ENCODE measurements at places on chromosomes 1 and 21. TPM values are rescaled to one million over a fixed set of nuclear protein-coding genes. Genes with fewer than 3 reads are reported as not detected.

DNA sequence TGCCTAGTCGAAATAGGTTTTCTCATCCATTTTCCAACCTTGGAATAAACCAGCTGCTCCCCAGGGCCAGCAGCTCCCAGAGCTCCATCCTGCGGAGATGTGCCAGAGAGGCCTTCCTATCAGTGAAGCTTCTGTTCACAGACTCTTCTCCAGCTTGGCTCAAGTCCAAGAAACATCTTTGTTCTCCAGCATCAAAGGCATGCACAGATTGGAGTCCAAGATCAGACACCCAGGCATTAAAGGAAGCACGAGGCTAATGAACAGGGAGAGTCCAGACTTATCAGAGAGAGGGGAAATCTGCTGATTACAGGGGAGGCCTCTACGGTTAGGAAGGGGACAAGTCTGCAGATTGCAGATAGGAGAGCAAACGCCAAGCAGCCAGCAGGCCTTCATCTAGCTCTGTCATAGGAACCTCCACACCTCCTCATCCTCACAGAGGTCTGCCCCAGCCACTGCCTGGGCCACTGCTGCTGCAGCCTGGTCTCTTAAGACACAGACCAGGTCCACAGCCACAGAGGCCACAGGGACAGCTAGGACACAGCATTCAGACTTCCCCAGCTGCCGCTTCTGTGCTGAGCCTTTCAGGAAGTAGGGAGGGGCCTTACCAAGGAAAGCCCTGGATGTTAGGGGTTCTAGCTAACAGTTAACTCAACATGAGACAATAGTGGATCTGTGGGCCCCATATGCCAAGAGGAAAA is 3.4 kb downstream of the PRR9 start:
- no peaks in the 10 kb centered on the region for H3K4me1 ChIP-seq
- H3K36me3 ChIP-seq: no peaks in the 10 kb centered on the region
- no peak overlapping the region for H3K27ac ChIP-seq
- H3K4me3 ChIP-seq: no peak overlapping the region
- DNase-seq: no peak
- H3K27me3 ChIP-seq: no peaks in the 10 kb centered on the region

DNA sequence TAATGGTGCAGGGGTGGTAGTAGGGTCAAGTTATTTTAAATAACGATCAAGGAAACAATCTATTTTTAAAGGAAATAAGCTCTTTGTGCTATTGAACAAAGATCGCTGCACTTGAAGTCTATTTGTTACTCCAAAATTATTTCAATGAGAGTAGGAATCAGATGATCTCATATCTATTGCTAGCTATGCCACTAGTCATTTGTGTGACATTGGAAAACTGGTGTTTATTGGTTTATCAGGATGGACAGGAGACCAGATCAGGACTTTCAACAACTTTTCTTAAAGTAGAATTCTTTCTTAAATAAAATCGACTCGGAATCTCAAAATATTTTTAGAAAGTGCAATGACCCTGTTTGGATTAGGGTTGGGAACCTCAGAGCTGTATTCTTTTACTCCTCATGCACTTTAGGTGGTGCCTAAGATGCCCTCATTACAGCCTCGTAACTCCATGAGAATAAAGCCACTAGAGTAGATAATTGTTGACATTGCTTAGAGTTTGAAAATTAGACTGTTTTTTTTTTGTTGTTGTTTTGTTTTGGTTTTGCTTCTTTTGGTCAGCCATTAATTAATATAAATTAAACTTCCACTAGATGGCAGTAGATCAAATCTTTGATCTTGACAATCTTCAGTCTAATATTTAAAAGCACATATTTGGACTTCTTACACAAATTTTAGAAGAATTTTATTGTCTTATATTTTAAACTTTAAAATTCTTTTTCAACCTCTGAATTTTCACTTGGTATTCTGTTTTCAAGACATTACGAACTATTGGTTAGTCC is 352.4 kb downstream of the USP25 start:
- no peaks in the 10 kb centered on the region for H3K36me3 ChIP-seq
- H3K27me3 ChIP-seq: no peaks in the 10 kb centered on the region
- H3K4me1 ChIP-seq: no peaks in the 10 kb centered on the region
- no peak for DNase-seq
- no peak overlapping the region for H3K4me3 ChIP-seq

GRCh38 chr1:212955961-212956620 is 5.8 kb downstream of the VASH2 start:
- H3K27ac ChIP-seq: no peak overlapping the region
- no peak for DNase-seq
- no peak overlapping the region for H3K4me3 ChIP-seq

DNA sequence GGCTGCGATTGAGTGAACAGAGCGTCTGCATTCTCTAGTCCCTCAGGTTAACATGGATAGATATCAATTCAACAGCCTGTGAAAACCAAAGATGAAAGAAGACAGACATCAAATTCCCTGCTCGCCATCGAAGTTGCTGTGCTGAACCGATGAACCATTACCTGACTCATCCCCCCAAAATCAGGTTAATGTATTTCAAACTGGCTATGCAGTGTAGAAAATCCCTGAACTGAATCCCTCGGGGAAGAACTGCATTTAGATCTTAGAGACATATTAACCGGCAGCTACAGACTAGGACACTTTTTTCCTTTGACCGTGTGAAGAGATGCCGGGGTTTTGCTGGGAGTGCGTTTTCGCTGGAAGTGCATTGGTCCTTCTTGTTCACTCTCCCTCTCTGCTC is 213.2 kb upstream of the KIAA0040 start:
- H3K4me3 ChIP-seq: no peak overlapping the region
- H3K36me3 ChIP-seq: no peaks in the 10 kb centered on the region
- peaks cover 4% of the 10 kb centered on the region for H3K4me1 ChIP-seq
- no peak overlapping the region for H3K27ac ChIP-seq

DNA sequence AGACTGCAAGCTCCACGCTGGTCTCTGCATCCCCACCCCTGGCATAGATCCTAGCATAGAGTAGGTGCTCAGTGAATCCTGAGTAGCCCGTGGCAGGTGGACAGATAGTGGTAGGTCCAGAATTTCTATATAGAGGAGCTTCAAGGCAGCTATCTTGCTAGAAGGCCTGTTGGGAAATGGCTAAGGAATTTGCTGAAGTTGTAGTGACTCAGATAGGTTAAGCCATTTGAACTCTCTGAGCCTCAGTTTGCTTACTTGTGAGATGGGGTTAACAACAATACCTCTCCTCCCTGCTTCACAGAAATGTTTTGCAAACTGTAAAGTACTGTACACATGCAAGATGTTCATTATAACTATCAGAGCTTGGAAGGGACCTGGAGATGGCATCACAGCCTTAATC is 23.4 kb upstream of the EPHB2 start:
- DNase-seq: no peak
- H3K4me3 ChIP-seq: no peak overlapping the region
- no peaks in the 10 kb centered on the region for H3K36me3 ChIP-seq
- peaks cover 7% of the 10 kb centered on the region for H3K4me1 ChIP-seq

- peaks cover 29% of the 10 kb centered on the region for H3K4me1 ChIP-seq
- no peak overlapping the region for H3K4me3 ChIP-seq
- H3K27ac ChIP-seq: peak overlapping the region; percentile 35
Measured at GRCh38 chr1:55931081-55931940, 648.1 kb downstream of the PLPP3 start.

TRIM67 gene
- total RNA-seq: under 0.01 TPM

DNA sequence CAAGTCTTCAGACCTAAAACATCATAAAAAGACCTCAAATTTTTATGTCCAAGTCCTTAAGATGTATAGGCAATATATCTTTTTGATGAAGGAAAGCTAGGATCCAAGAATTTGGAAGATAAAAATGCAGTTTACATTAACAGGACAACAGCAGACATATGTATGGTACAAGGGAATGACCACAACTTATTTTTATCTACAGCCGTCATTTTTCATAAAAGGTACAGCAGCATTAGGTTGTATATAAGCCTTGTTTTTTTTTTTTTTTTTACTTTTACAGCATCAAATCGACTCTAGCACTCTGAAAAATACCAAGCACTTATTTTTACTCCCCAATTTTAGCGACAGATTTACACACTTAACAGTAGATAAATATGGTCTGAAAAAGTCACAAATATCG is 1.3 kb downstream of the SRSF10 start:
- H3K4me3 ChIP-seq: peak overlapping the region; percentile 92
- H3K4me1 ChIP-seq: peaks cover 54% of the 10 kb centered on the region
- H3K27ac ChIP-seq: peak overlapping the region; percentile 23
- no peak for DNase-seq
- peaks cover 2% of the 10 kb centered on the region for H3K36me3 ChIP-seq

DNA sequence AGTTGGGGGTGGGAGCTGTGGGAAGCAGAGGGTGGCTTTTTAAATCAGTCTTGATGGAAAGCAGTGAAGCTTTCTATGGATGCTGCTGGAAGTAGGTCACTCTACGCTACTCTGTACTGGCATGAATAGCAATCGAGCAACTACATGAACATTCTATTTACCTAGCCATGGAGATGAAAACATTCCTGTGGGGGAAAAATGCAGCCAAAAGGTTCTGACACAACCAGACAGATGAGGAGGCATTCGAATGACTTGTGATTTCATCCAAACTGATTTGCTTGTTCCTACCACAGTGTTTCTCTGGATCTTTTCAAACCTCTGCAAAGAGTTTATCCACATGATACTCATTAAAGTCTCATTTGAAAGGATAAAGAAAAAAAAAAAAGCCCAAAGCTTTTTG is 95.0 kb downstream of the ASTN1 start:
- DNase-seq: no peak
- no peaks in the 10 kb centered on the region for H3K4me1 ChIP-seq
- H3K27ac ChIP-seq: no peak overlapping the region
- no peak overlapping the region for H3K4me3 ChIP-seq
- H3K36me3 ChIP-seq: no peaks in the 10 kb centered on the region
- no peaks in the 10 kb centered on the region for H3K27me3 ChIP-seq

LAMB3 gene
- total RNA-seq: not detected

MPL gene
- total RNA-seq: not detected

- H3K27ac ChIP-seq: no peak overlapping the region
- no peak overlapping the region for H3K4me3 ChIP-seq
- H3K27me3 ChIP-seq: no peaks in the 10 kb centered on the region
- no peak for DNase-seq
Measured at GRCh38 chr21:28196981-28197380, 795.7 kb downstream of the LTN1 start.

Data from sigmoid colon (tissue), 7 donors.